ENCODE measurements at places on chromosomes 3 and 15. TPM values are rescaled to one million over a fixed set of nuclear protein-coding genes. Genes with fewer than 3 reads are reported as not detected.

DNA sequence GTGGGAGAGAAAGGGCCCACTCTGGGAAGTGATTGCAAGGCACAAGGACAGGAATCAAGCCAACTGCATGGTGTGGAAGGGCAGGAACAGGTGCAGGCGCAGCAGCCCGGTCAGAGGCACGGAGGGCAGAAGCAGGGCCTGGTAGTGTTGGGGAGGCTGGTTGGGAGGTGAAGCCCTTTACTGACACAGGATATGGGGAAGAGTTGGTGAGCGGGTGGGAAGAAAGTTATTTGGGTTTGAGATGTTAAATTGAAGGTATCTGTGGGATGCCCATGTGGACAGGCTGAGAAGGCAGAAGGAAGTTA lies 83.6 kb upstream of the ABHD2 start:
- H3K4me3 ChIP-seq: no peak overlapping the region
- no peaks in the 10 kb centered on the region for H3K4me1 ChIP-seq
- H3K36me3 ChIP-seq: no peaks in the 10 kb centered on the region
- DNase-seq: no peak

DNA sequence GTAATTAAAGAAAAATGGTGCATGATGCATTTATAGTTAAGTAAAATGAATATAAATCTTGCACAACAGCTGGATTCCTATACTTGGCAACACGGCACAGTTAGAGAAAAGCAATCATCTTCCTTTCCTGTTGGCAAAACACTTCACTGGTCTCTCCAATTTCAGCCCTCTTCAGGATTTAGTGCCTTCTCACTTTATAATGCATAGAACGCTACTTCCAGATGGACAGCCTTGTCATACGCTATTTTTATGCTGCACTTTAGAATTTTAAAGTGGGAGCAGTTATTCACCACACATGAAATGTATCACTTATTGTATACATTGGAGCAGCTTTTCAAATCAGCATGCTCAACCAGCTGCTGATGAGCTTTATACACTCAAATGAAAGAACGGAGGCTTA lies 194.4 kb upstream of the GBE1 start:
- no peaks in the 10 kb centered on the region for H3K27me3 ChIP-seq
- no peak overlapping the region for H3K27ac ChIP-seq
- no peaks in the 10 kb centered on the region for H3K4me1 ChIP-seq

Gene FGF7
- 0.08 TPM for total RNA-seq

GRCh38 chr3:123678108-123678511 lies 93.3 kb upstream of the HACD2 start:
- no peak overlapping the region for H3K27ac ChIP-seq
- DNase-seq: no peak
- no peak overlapping the region for H3K4me3 ChIP-seq
- H3K4me1 ChIP-seq: no peaks in the 10 kb centered on the region
- no peaks in the 10 kb centered on the region for H3K27me3 ChIP-seq
- H3K36me3 ChIP-seq: no peaks in the 10 kb centered on the region

Gene ALS2CL
- total RNA-seq: 30.3 TPM

- no peaks in the 10 kb centered on the region for H3K4me1 ChIP-seq
- H3K36me3 ChIP-seq: no peaks in the 10 kb centered on the region
- no peak overlapping the region for H3K27ac ChIP-seq
- DNase-seq: no peak
- H3K27me3 ChIP-seq: no peaks in the 10 kb centered on the region
These were observed 427.8 kb downstream of the LPP start for GRCh38 chr3:188581792-188582191.

GRCh38 chr3:133750259-133750656 lies 4.1 kb downstream of the TF start:
- no peak overlapping the region for H3K4me3 ChIP-seq
- no peak for DNase-seq
- H3K27ac ChIP-seq: no peak overlapping the region
- H3K4me1 ChIP-seq: no peaks in the 10 kb centered on the region

Gene RPL15
- total RNA-seq: 2,250 TPM

DNA sequence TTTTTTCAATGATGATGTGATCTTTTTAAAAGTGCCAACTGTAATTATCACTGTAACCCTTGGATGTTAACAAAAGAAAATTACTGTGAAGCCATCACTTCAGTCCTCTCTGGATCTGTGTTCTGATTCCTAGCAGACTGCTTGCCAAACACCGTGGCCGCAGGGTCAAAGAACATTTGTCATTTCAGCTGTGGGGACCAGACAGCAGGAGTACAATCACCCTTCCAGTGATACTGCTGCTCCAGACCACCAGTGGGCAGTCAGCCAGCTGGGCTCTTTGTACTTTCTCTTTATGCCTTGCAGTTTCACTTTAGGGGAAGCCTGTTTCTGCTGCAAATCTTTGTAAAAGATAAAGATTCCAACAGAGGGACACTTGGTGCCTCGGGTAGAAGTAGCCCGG lies 770.0 kb downstream of the GRM7 start:
- no peak for DNase-seq
- no peaks in the 10 kb centered on the region for H3K36me3 ChIP-seq
- no peak overlapping the region for H3K4me3 ChIP-seq
- H3K27me3 ChIP-seq: no peaks in the 10 kb centered on the region

Gene ZBBX
- not detected for total RNA-seq

DNA sequence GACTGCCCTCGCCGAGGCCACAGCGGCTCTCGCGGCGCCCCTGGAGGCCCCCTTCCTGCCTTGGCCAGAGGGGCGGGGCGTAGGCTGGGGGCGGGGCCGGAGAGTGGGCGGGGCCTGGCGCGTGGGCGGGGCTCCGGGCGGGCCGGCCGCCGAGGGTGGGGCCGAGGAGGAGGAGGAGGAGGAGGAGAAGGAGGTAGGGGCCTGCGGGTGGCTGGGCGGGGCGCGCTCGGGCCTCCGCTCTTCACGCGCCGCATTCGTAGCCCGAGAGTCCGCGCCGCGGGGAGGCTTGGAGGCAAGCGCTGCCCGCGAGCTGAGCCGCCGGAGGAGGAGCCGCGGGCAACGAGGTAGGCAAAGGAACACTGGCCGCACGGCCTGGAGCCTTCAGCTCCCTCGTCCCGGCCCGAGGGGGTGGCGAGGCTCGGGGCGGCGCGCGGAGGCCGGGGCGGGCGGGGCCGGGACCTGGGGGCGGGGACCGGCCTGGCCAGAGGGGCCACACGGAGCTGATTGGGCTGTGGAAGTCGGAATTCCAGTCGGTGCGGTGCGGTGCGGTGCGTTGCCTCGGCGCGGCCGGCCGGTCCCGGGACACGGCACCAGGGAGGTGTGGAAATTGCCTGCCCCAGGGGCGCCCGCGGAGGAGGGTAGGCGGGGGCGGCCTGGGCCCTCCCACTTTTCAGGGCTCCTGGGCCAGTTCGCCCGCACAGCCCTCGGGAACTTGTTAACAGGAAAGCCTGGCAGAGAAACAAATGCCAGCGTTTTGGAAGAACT lies at the start of gene PPP2R3A:
PPP2R3A (plus strand) TSS at position 223 of the 765 bp plus-strand sequence. CDS start 35,771 bp downstream, outside the sequence.
- H3K4me3 ChIP-seq: peak within 1 kb of the TSS; percentile 37
- H3K36me3 ChIP-seq: no peaks in the 10 kb centered on the region
- no peaks in the 10 kb centered on the region for H3K27me3 ChIP-seq
- peak; percentile 58 for DNase-seq
- H3K27ac ChIP-seq: no peak within 1 kb of the TSS

DNA sequence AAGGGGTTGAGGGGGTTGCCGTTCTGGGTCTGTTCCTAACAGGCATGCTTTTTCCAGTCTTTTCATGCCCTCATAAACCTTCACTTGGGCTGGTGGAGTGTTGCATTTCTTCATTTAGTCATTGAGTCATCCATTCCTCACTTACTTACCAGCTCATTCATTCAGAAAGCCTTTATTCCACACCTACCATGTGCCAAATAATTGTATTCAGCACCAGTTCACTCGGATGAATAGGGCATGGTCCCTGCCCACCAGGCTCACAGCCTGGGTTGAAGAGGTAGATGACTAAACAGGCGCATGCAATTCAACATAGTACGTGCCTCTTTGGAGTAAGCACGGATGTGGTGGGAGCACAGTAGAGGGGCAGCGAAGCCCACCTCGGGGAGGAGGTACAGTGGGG lies 35.1 kb upstream of the THSD4 start:
- no peaks in the 10 kb centered on the region for H3K36me3 ChIP-seq
- H3K4me3 ChIP-seq: no peak overlapping the region
- H3K27me3 ChIP-seq: no peaks in the 10 kb centered on the region
- no peak for DNase-seq

GRCh38 chr3:107956991-107957900 lies 133.6 kb downstream of the CD47 start:
- H3K4me1 ChIP-seq: peaks cover 21% of the 10 kb centered on the region
- H3K4me3 ChIP-seq: no peak overlapping the region
- H3K36me3 ChIP-seq: no peaks in the 10 kb centered on the region

DNA sequence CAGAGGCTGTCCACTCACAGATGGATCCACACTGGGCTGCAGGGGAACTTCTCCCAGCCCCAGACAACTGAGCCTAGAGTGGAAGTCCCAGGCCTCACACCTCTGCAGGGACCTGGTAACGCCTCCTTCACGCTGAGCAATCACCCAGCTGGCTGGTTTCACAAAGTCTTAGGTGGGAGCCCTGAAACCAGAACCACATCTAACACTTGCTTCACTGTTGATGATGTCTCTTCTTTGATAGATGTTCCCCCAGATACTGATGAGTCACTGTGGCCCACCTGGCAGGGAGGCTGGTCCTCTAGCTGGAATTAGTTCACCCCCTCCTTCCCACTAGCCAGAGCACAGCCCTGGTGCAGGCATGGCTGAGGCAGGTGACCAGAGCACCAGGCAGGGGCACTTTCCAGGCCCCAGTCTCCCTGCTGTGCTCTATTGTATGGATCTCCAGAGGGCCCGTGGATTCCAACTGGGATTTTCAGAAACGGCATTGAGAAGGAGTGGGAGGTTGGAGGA lies 33.5 kb downstream of the MYL3 start:
- H3K27me3 ChIP-seq: no peaks in the 10 kb centered on the region
- no peak for DNase-seq
- no peaks in the 10 kb centered on the region for H3K4me1 ChIP-seq

DNA sequence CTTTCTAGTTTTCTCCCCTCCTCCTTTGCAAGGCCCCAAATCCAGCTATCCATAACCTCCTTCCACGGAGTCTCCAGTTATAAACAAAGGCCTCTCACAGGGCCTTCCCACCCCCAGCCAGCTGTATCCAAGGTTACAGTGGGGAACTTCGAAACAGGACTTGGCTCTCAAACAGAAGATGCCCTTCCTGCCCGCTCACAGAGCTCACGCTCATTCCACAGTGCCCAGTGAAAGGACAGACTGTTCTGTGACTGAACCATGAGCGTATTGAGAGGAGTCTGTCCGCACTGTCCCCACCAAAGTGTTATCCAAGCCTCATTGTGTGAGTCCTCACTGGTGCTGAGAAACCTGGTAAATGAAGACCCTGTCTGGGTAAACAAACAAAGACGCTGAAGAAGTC lies 35.4 kb downstream of the ARHGAP31 start:
- no peaks in the 10 kb centered on the region for H3K4me1 ChIP-seq
- no peaks in the 10 kb centered on the region for H3K27me3 ChIP-seq
- H3K36me3 ChIP-seq: no peaks in the 10 kb centered on the region
- no peak overlapping the region for H3K4me3 ChIP-seq

GRCh38 chr15:35852818-35853624 lies 307.1 kb upstream of the DPH6 start:
- H3K27ac ChIP-seq: no peak overlapping the region
- no peak for DNase-seq
- no peaks in the 10 kb centered on the region for H3K36me3 ChIP-seq
- H3K27me3 ChIP-seq: no peaks in the 10 kb centered on the region
- no peak overlapping the region for H3K4me3 ChIP-seq

Gene ROPN1B
- not detected for total RNA-seq

- no peaks in the 10 kb centered on the region for H3K27me3 ChIP-seq
- no peak for DNase-seq
- no peaks in the 10 kb centered on the region for H3K36me3 ChIP-seq
- no peaks in the 10 kb centered on the region for H3K4me1 ChIP-seq
- no peak overlapping the region for H3K4me3 ChIP-seq
- H3K27ac ChIP-seq: no peak overlapping the region
These were observed 199.8 kb upstream of the RGMA start for GRCh38 chr15:93288728-93289294.

- no peaks in the 10 kb centered on the region for H3K27me3 ChIP-seq
- no peak overlapping the region for H3K27ac ChIP-seq
- no peak overlapping the region for H3K4me3 ChIP-seq
- DNase-seq: no peak
These were observed 147.3 kb upstream of the UBE2E2 start for GRCh38 chr3:23055733-23056376.

DNA sequence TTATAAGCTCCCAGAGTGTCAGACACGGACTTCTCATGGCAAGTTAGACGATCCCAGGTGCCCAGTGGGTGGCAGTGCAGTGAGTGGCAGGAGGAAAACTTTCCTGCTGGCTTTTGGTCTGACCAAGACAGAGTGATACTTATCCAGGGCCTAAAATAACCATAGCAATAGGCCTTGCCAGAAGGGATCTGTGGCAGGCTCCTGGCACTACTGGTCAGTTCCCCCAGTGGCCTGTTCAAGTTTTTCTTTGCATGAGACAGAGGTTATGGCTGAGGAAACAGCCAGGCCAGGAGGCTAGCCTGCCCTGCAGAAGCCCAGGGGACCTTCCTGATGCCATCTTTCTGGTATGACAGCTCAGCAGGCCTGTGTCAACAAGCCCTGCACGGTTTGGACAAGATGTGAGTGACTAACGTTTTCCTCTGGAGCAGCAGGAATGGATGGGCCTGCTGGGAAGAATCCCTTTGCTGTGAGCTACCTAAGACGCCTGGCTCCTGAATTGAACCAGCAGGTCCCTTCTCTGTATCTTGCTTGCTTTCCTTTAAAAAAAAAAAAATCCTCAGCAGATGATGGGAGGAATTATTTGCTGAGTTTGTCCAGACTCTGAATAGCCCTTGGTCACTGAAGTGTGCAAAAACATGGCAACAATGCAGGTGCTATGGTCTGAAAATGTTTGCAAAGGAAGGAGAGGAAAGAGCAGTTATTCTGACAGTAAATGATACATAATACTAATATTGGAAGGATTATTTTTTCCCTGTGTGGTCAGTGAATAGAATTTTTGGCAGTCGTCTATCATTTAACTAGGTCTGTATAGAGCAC lies 18.0 kb downstream of the SCG5 start:
- H3K4me1 ChIP-seq: no peaks in the 10 kb centered on the region
- no peak overlapping the region for H3K4me3 ChIP-seq

Gene PLSCR5
- not detected for total RNA-seq

DNA sequence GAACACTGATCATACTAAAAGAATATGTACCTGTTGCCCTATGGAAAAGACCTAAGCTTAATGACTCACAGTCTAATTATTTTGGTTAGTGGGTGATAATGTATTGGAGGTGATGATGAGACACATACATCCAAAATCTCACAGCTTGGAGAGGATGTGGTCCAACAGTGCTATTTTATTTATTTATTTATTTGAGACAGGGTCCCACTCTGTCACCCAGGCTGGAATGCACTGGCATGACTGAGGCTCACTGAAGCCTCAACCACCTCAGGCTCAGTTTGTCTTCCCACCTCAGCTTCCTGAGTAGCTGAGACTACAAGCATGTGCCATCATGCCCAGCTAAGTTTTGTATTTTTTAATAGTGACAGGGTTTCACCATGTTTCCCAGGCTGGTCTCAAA lies 35.0 kb downstream of the LPP start:
- peaks cover 5% of the 10 kb centered on the region for H3K4me1 ChIP-seq
- H3K4me3 ChIP-seq: no peak overlapping the region
- DNase-seq: no peak
- no peak overlapping the region for H3K27ac ChIP-seq
- no peaks in the 10 kb centered on the region for H3K36me3 ChIP-seq

All from naive thymus-derived CD4-positive, alpha-beta T cell (primary cell).